ENCODE measurements at places on chromosomes 1 and 21.

DNA sequence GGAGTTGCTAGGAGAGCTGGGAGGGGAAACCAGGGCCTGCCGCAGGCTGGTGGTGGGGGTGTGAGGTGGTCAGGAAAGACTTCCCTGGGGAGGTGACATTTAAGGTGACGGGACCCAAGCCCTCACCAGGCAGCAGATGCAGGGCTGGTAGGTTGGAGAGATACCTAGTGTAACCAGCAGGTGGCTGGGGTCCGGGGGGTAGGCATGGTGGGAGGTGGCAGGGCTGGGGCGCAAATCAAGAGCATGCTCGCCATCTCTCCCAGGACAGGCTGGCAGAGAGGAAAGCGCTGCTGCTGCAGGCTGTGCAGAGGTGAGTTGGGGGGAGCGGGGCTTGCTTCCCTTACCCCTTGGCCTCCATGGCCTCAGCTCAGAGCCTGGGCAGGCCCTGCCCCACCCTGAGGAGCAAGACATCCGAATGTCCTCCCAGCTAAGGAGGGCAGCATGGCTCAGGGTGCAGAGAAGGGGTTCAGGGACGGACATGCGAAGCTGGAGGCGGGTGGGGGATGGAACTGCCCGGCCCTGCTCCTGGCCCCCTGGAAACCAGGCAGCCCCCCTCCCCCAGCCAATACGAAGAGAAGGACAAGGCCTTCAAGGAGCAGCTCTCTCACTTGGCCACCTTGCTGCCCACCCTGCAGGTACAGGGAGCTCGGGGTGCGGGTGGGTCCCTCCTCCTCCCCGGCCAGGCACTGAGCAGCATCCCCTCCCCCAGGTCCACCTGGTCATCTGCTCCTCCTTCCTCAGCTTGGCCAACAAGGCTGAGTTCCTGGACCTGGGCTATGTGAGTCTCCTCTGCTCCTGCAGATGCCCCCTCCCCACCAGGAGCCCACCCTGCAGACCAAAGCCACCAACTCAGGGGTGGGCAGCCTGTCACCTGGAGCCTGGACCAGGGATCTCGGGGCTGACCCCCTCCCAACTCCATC lies 4.0 kb downstream of the RNF207 start:
- peaks cover 5% of the 10 kb centered on the region for H3K4me1 ChIP-seq
- no peak for DNase-seq
- H3K27me3 ChIP-seq, result peaks cover 18% of the 10 kb centered on the region
- peak overlapping the region; percentile 13 for H3K4me3 ChIP-seq

GRCh38 chr1:160397651-160398050 lies 2.7 kb upstream of the VANGL2 start:
- H3K36me3 ChIP-seq, result peaks cover 4% of the 10 kb centered on the region
- no peak overlapping the region for H3K27ac ChIP-seq
- no peaks in the 10 kb centered on the region for H3K4me1 ChIP-seq
- no peak overlapping the region for H3K4me3 ChIP-seq
- DNase-seq, result no peak

- H3K4me3 ChIP-seq, result no peak overlapping the region
- H3K27ac ChIP-seq, result no peak overlapping the region
- peaks cover 38% of the 10 kb centered on the region for H3K27me3 ChIP-seq
- peaks cover 9% of the 10 kb centered on the region for H3K4me1 ChIP-seq
Observed at GRCh38 chr1:14970115-14970798, 183.3 kb upstream of the TMEM51 start.

GRCh38 chr1:20440785-20441200 lies 45.2 kb downstream of the CAMK2N1 start:
- DNase-seq, result peak; percentile 23
- H3K27me3 ChIP-seq, result peaks cover 26% of the 10 kb centered on the region
- H3K36me3 ChIP-seq, result no peaks in the 10 kb centered on the region
- no peak overlapping the region for H3K4me3 ChIP-seq
- H3K27ac ChIP-seq, result no peak overlapping the region

DNA sequence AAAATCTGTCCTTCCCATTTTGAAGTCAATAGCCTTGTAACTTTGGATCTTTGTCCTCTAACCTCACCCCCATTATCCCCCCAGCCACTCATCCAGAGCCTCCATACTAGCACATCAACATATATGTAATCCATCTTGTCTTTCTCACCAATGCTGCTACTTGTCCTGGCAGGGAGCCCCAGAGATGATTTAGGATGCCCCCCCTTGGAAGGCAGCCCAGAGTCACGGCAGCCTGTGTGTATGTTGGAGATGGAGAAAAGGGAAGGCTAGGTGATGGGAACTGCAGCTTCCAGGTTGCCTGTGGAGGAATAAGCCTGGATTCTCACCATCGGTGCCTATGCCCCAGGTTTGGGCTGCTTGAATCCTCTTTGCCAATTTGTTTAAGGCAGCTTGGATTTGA lies 51.7 kb upstream of the SCMH1 start:
- H3K27ac ChIP-seq, result no peak overlapping the region
- peaks cover 47% of the 10 kb centered on the region for H3K27me3 ChIP-seq
- no peaks in the 10 kb centered on the region for H3K4me1 ChIP-seq
- H3K4me3 ChIP-seq, result no peak overlapping the region
- no peak for DNase-seq

DNA sequence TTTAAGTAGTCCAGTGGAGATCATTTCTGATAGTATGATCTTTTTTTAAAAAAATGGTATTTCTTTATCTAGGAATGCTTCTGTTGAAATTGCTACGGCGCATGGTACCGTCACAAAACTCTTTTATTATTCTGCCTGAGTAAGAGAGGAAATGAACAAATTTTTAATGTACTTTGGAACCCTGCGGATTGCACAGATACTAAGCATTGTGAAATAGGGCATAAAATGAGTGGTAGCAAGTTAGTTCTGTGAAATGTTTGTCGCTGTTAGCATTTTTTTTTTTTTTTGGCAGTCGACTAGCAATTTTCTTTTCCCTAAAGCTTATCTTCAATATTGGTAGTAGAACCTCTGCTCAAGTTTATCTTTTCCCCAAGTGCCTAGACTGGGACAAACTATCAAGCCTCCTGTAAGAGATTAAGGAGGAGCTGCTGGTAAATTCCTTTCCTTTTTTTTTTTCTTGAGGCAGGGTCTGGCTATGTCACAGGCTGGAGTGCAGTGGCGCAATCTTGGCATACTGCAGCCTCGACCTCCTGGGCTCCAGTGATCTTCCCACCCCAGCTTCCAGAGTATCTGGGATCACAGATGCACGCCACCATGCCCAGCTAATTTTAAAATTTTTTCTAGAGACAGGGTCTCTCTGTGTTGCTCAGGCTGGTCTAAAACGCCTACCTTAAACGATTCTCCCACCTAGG lies 2.2 kb downstream of the ITSN1 start:
- H3K4me3 ChIP-seq, result no peak overlapping the region
- H3K27ac ChIP-seq, result no peak overlapping the region
- peaks cover 9% of the 10 kb centered on the region for H3K36me3 ChIP-seq
- peaks cover 19% of the 10 kb centered on the region for H3K4me1 ChIP-seq
- peaks cover 10% of the 10 kb centered on the region for H3K27me3 ChIP-seq
- DNase-seq, result no peak

GRCh38 chr1:54096227-54096876 lies 42.9 kb downstream of the TCEANC2 start:
- H3K27ac ChIP-seq, result peak overlapping the region; percentile 54
- no peaks in the 10 kb centered on the region for H3K27me3 ChIP-seq
- no peak for DNase-seq
- H3K4me1 ChIP-seq, result no peaks in the 10 kb centered on the region
- no peak overlapping the region for H3K4me3 ChIP-seq

- DNase-seq, result no peak
- H3K27me3 ChIP-seq, result peaks cover 52% of the 10 kb centered on the region
- no peaks in the 10 kb centered on the region for H3K36me3 ChIP-seq
- no peak overlapping the region for H3K4me3 ChIP-seq
Observed at GRCh38 chr1:183200451-183200850, 14.4 kb downstream of the LAMC2 start.

- peaks cover 37% of the 10 kb centered on the region for H3K4me1 ChIP-seq
- no peak overlapping the region for H3K4me3 ChIP-seq
- peaks cover 9% of the 10 kb centered on the region for H3K36me3 ChIP-seq
- no peaks in the 10 kb centered on the region for H3K27me3 ChIP-seq
- H3K27ac ChIP-seq, result peak overlapping the region; percentile 90
Observed at GRCh38 chr1:204463125-204464060, 31.2 kb downstream of the PIK3C2B start.

DNA sequence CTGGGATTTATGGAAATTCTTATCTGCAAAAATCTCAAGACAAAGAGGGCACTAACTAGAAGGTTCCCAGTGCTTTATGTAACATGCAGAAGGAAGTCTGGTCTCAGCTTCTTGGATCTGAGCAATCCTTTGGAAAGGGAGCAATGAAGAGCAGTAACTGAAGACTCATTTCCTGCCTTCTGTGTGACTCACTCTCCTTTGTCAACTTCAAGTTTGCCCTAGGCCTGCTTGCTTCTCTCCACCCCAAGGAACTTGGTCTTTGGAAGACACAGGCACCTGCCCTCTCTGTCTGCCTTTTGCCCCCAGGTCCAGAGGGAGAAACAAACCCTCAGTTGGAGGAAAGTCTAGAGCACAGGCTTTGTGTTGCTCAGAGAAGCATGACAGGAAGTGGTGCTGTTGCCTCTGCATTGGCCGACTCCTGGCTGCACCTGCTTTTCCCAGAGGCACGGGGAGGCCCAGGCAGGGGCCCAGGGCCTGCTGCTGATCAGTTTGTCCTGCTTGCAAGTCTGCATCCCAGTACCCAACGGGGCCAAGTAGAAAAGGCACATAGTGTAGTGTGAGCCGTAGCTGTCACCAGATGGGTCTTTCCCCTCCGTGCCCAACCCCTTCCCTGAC lies 137.2 kb downstream of the DHRS3 start:
- DNase-seq, result no peak
- peaks cover 47% of the 10 kb centered on the region for H3K4me1 ChIP-seq
- H3K27ac ChIP-seq, result no peak overlapping the region
- H3K27me3 ChIP-seq, result no peaks in the 10 kb centered on the region
- peak overlapping the region; percentile 9 for H3K4me3 ChIP-seq
- peaks cover 9% of the 10 kb centered on the region for H3K36me3 ChIP-seq

- no peak for DNase-seq
- H3K27me3 ChIP-seq, result peaks cover 63% of the 10 kb centered on the region
- no peak overlapping the region for H3K4me3 ChIP-seq
- no peaks in the 10 kb centered on the region for H3K36me3 ChIP-seq
- peak overlapping the region; percentile 3 for H3K27ac ChIP-seq
Observed at GRCh38 chr21:41564871-41565274, 56.9 kb upstream of the TMPRSS2 start.

DNA sequence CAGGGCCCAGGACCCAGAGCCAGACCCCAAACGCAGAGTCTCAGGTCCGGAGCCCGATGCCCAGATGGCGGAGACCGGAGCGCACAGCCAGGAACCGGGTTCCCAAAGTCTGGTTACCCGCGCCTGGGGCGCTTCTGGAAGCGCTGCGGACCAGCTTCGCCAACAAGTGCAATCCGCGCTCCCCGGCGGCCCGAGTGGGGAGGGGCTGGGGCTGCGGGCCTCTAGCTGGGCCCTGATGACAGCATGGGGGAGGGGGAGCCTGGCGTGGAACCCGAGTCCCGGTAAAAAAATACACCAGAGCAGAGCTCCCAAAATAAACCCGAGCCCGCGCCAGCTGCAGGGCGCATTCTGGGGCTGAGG lies 494 bp downstream of the NT5C1A start:
- no peak for DNase-seq
- H3K27ac ChIP-seq, result no peak overlapping the region
- no peaks in the 10 kb centered on the region for H3K36me3 ChIP-seq
- no peak overlapping the region for H3K4me3 ChIP-seq

- no peak overlapping the region for H3K27ac ChIP-seq
- no peak overlapping the region for H3K4me3 ChIP-seq
Observed at GRCh38 chr1:53892911-53893310, 1.1 kb upstream of the DIO1 start.

- H3K4me3 ChIP-seq, result no peak overlapping the region
- peaks cover 11% of the 10 kb centered on the region for H3K4me1 ChIP-seq
- no peak for DNase-seq
- H3K27ac ChIP-seq, result no peak overlapping the region
Observed at GRCh38 chr1:19338323-19338762, 26.2 kb downstream of the SLC66A1 start.

DNA sequence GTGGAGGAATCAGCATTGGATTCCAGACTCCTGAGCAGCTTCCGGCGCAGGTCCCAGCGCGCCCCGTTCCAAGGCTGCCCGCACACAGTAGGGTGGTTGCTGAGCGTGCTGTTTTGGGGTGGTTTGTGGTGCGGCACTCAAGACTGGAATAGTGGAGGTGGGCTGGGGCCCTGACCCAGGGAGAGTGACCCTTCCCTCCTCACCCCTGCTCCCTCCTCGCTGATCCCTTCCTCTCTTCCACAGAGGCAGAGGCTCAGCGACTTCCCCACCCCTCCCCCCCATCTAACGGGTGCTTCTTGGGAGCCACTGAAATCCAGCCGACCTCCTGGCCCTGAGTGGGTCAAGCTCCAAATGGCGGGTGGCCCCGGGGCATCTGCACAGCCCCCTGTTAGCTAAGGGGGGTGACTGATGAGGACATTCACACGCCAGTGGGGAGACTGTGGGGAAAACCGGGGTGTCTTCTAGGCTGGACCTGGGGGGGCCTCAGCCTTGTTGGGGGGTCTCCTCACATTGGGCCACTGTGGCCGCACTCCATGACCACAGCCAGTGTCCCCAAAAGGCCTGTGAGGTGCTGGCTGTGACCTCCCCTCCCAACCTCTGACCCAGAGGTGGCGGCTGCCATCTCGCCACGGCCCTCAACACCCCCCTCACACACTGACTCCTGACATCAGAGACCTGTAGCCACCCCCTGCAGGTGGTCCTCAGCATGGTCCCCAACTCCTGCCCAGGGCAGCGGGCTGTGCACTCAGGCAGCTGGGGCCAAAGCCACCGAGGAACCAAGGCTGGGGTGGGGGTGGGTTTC lies 3.9 kb upstream of the HES4 start:
- peaks cover 62% of the 10 kb centered on the region for H3K27me3 ChIP-seq
- peaks cover 4% of the 10 kb centered on the region for H3K36me3 ChIP-seq
- no peak overlapping the region for H3K4me3 ChIP-seq
- H3K4me1 ChIP-seq, result peaks cover 15% of the 10 kb centered on the region
- no peak for DNase-seq

GRCh38 chr21:38500073-38500472 lies 1.8 kb upstream of the ERG start:
- no peaks in the 10 kb centered on the region for H3K4me1 ChIP-seq
- peaks cover 52% of the 10 kb centered on the region for H3K27me3 ChIP-seq
- H3K4me3 ChIP-seq, result no peak overlapping the region
- H3K36me3 ChIP-seq, result no peaks in the 10 kb centered on the region

- DNase-seq, result no peak
- peak overlapping the region; percentile 72 for H3K4me3 ChIP-seq
- H3K27ac ChIP-seq, result peak overlapping the region; percentile 90
- H3K27me3 ChIP-seq, result no peaks in the 10 kb centered on the region
- H3K36me3 ChIP-seq, result peaks cover 12% of the 10 kb centered on the region
Observed at GRCh38 chr1:25550683-25551310, 7.4 kb downstream of the LDLRAP1 start.

DNA sequence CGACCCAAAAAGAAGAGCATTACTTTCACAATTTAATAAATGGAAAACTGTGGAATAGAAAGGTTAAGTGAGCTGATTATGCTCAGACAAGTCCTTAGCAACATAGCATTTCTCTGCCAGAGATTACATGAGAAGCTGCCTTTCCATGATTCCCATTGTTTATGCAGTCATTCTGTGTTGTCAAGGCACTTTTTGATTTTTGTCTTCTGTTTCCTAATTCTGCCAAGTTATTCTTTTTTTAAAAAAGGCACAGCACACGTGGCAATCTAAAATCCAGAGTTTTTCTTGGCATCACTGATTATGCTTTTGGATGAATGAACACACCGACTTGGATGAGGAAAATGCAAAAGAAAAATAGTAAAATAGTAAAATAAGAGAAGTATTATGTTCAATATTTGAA lies 185.0 kb downstream of the RGS7 start:
- H3K27ac ChIP-seq, result no peak overlapping the region
- H3K4me1 ChIP-seq, result no peaks in the 10 kb centered on the region
- no peaks in the 10 kb centered on the region for H3K27me3 ChIP-seq
- no peak overlapping the region for H3K4me3 ChIP-seq
- DNase-seq, result no peak
